ENCODE measurements at places on chromosomes 3 and 15.

DNA sequence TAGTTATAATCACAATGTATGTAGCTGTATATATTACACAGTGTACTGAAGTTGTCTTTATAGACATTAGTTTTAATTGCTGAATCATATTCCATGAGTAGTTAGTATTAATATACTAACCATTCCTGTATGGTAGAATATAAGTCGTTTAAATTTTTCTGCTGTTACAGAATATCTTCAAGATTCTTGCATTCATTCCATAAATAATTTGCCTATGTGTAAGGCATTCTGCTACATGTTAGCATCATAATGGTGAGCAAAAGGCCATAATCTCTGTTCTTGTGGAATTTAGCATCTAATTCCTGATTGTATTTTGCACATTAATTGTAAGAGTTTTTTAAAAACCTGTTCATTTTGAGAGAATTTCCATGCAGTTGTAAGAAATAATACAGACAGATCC, 14.1 kb downstream of the GYG1 start:
- no peak for DNase-seq

GRCh38 chr3:2212206-2212605, 113.5 kb downstream of the CNTN4 start:
- no peak for DNase-seq

- DNase-seq = no peak
Observed at GRCh38 chr15:57375827-57376695, at the start of gene CGNL1. CGNL1 (plus strand) TSS chr15:57376505; CDS start chr15:57438000, 61,495 bp downstream.

DNA sequence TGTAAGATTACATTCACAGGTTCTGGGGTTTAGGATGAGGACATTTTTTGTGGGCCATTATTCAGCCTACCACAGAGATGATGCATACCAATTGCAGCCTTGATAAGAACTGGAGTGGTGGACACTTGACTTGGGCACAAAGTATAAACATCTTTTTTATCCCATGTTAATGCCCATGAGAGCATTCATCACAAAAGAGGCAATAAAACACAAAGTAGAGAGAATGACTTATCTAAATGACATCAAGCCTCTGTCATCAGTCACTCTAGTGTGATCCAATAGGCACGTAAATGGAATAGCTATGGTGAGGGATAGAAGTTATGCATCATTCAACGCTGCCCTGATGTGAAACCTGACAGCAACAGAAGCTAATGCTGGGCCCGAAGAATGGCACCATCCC, 25.8 kb downstream of the VEPH1 start:
- no peak for DNase-seq

DNA sequence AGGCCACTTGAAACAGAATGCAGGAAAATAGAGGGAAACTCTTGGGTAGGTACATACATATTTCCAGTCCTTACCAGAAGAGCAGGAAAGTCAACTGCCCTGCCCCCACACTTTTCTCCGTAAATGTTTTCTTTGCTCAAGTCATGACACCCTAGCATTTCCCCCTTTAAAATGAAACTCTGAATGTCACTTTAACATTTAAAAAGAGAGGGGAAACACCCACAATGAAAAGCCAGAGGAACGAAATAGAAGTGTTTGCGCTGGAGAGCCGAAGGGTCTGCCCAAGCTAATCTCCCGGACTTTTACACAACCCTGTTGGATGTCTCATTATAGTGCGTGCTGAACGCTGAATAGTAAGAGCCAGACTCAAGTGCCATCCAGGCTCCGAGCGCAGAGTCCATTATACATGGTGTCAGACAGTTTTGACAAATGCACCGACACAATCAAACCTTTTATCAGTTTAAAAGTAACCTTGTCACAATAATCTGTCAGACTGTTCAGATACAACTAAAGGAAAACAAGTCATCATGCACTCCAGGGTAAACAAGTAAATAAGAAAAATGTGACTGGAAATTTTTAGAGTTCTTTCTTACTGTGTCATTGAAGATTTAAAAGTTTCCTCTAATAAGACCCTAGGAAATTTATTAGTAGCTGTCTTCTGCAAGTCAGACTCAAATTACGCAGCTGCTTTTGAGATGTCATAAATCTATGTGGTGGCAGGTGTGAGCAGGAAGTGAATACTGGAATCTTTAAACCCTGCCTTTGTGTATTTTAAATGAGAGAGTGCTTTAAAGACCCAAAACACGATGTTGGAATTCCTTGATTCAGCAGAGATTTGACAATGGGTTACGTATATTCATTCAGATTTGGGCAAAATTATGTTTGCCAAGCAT, 159.8 kb downstream of the RBMS3 start:
- DNase-seq = no peak

DNA sequence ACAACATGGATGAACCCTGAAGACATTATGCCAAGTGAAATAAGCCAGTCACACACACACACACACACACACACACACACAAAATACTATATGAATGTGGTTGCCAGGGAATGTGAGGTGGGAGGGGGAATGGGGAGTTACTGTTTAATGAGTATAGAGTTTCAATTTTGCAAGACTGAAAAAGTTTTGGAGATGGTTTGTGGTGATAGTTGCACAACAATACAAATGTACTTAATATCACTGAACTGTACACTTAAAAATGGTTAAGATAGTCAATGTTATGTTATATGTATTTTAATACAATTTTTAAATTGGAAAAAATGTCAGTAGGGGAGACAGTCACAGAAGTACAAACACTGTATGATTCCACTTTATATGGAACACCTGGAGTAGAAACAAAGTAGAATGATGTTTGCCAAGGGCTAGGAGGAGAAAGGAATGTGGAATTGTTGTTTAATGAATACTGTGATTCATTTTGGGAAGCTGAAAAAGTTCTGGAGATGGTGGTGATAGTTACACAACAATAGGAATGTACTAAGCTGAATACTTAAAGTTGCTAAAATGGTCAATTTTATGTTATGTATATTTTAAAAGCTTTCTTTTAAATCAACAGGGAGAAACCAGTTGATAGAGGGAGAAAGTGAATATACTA, 76.6 kb downstream of the RPL39L start:
- no peak for DNase-seq

GRCh38 chr3:10395196-10395595, 74.3 kb upstream of the SEC13 start:
- DNase-seq = no peak

DNA sequence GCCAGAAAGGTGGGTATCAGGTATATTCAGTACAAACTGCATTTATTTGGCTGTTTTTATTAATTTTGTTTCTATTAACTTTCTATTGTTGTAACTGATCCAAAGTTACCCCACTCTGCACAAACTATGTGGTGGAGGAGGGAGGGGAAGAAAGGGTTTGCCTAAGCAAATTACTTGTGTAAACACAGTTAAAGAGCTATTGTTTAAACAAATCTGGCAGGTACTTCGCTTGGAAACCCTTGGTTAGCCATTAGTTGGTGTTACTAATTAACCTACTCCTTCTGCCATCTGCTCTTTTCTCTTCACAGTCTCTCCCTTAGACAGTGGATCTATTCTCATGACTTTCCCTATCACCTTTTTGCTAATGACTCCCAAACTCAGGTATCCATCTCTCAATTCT, 328.4 kb upstream of the NECTIN3 start:
- DNase-seq = no peak

GRCh38 chr15:101201411-101202174, 50.3 kb downstream of the CHSY1 start:
- DNase-seq = peak; percentile 75

DNA sequence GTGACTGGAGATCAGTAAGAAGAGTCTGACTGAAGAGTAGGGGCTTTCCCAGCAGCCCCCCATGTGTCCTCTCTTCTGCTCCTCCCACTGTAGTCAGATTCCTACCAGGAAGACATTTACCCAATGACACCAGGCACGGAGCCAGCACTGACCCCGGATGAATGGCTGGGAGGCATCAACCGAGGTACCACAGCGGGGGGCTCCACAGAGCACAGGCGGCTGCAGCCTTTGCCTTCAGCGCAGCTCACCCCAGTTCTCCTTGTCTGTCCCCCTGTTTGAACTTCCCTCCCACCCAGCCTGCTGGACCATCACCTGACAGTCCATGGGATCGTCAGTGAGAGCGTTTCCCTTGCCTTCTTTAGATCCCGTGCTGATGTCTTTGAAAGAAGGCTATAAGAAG, 101.6 kb downstream of the ANP32A start:
- no peak for DNase-seq

GRCh38 chr3:72555714-72556113, 292.5 kb downstream of the SHQ1 start:
- no peak for DNase-seq

GRCh38 chr3:138418601-138419206, 15.7 kb upstream of the ESYT3 start:
- no peak for DNase-seq

DNA sequence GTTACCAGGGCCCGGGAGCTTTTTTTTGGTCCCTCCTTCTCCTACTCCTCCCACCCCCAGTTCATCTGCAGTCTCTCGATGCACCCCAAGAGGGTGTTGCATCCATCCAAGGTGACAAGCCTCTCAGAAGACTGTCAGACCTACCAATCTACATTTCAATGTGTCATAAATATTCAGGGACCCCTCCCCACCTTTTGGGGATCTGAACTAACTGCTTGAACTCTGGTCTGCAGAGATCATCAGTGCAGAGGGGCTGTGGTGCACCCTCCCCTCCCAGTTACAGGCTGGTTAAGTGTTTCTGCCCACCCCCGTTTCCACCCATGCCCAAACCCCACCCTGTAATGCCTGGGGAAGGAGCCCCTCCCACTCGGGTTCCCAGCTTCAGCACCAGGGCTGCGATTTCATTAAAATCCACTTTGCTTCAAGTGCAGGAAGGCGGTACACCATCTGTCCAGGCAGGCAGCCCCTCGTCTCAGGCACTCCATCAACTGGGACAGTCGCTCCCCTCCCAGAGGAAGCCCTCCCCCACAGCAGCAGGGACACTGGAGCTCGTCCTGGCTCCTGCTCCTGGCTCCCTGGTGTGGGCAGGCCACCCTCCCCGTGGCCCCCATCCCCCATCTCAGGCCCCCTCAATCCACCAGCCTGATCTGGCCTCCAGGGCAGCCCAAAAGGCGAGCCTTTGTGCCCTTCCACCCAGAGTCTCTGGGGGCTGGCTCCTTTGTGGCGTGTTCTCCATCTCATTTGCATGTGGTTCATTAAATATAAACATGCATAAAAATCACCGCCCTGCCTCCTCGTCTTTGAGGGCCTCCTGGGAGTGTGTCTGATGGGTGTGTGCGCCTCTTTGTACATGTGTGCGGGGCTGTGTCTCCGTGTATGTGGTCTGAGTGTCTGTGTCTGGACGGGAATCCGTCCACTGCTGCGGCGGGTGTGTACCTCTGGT, 32.3 kb downstream of the RNU5B-1 start:
- no peak for DNase-seq

DNA sequence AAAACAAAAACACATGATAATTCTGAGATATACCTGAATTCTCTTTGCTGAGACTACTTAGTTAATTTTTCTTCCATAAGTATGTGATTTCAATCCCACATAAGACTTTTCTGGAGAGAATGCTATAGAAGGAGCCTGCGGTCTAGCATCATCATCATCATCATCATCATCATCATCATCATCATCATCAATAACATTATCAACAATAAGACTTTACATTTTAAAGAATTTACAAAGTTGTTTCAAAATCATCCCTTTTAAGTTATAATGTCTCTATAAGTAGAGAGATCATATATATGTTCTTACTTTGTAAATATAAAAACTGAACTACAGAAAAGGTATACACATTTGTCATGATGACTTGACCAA, 965.3 kb downstream of the ROBO1 start:
- DNase-seq = no peak

GRCh38 chr15:88974392-88974791, 61.2 kb upstream of the MFGE8 start:
- DNase-seq = no peak

DNA sequence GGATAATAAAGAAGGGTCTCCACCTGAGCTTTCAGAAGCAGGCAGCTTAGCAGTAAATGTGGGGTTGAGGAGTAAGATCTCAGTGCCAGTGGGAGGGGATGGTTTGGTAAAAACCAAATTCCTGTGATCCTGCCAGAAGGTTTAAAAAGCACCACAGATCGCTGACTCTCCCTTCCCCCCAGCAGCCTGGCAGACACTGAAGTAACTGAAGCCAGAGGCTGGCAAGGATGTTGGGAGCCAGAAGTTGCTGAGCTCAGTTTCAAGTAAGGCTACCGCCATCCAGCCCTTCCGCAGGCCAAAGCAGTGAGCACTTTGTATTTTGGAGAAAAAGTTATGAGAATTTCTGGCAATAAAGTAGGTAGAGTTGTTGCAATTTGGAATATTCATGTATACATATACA, 246.4 kb downstream of the ZNF621 start:
- DNase-seq = peak; percentile 63

DNA sequence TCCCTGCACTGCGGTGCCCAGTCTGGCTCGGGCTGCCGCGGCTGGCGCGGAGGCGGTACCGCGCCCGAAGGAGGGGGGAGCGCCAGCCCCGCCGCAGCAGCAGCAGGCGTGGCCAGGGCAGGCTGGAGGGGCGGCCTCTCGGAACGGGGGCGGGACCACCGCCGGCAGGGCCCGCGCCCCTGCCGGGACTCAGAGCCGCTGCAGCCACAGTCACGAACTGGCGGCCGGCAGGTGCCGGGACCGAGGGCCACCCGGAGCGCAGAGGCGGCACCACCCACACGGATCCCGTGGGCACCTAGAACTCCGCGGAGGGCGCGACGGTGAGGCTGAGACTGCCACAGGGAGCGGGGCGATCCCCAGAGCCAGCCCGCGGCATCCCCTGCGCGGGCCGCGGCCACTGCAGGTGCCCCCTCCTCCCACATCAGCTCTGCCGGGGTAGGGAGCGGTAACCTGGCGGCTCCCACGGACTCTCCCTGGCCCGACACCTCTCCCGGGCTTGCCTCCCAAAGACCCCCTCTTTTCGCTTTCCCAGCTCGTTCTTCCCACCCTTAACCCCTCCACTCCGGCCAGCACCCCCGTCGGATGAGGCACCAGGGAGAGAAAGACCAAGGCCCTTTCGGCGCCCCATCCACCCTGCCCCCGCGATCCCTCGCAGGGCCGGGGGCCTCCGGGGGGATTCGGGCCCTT, at the start of gene VWA5B2:
Gene VWA5B2, plus strand, starts transcription at position 192 of the 687 bp plus-strand sequence. CDS start 944 bp downstream, outside the sequence.
- peak; percentile 56 for DNase-seq

GRCh38 chr15:88606070-88606794, 14.9 kb upstream of the AEN start:
- no peak for DNase-seq

DNA sequence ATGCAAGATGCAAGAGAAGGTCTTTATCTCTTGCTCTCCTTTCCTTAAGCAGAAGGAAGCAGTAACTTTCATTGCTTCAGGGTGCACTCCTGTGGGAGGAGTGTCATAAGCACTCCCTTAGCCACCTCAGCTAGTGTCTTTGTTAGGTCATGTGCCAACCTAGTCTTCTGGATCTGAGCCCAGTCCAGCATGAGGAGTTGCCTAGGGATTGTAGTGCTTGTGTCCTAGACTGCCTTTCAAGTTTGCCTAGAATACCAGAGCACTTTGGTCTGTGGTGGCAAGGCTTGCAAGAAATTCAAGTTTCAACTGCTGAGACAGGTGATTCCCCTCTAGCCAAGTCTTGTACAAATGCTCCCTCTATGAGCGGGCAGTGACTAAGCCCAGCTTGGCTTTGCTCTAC, 633.6 kb downstream of the ZNF385D start:
- no peak for DNase-seq

Measured in Ammon's horn (tissue), 1 donor.